Heart left ventricle (tissue), 16 donors: ENCODE measurements at places on chromosomes 5 and 9. TPM values are rescaled to one million over a fixed set of nuclear protein-coding genes. Genes with fewer than 3 reads are reported as not detected.

- no peak for DNase-seq
Measured at GRCh38 chr9:136201174-136201573, 3.8 kb downstream of the LHX3 start.

GRCh38 chr5:153661897-153662296, 171.4 kb downstream of the GRIA1 start:
- no peak for DNase-seq

- DNase-seq = no peak
Measured at GRCh38 chr5:178739452-178740180, 9.2 kb upstream of the ZNF354A start.

DNA sequence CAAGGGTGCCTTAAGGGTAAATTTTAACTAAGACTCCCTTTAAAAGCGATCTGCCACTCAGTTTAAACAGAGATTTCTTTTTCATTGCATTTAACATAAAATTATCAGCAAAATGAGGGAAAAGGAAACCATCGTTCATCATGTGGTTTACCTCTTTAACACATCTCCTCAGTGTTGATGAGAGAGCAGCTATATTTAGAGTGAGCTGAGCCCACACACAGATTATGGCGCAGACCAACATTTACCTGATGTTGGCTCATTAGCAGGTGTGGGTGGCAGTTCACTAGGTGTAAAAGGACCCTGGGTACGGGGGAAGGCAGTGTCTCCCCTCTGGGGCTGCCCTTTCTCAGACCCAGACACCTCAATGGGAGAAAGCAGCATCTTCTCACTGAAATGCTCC, 149.8 kb downstream of the ENTREP1 start:
- DNase-seq = no peak

DNA sequence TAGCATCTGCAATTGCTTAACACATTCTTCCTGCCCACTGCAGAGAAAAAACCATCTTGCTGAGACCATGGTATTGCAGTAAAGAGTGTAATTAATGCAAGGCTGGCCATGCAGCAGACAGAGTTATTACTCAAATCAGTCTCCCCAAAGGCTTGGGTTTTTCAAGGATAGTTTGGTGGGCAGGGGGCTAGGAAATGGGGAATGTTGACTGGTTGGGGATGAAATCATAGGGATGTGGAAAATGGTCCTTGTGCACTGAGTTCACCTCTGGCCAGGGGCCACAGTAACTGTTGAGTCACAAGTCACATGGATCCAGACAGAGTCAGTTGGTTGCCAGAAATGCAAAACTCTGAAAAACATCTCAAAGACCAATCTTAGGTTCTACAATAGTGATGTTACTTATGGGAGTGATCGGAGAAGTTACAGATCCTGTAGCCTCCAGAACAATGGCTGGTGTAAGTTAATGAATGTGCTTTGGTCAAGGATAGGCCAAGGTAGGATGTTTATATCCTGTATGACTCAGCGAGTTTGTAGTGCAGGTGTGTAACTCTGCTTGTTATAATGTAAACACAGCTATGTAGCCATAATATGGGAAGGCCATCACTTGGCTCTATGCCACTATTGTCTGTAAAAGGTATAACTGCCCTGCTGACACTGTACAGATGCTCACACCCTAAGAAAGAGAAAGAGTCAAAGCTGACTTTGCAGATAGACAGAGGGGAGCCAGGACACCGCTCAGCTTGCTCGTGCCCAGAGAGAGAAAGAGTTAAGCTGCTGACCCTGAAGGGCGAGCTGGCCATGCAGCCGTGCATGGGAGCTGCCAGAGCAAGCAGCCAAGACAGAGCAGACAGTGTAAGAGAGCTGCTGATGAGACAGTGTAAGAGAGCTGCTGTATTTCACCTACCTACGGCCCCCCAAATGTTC, 27.2 kb downstream of the C9orf152 start:
- no peak for DNase-seq

DNA sequence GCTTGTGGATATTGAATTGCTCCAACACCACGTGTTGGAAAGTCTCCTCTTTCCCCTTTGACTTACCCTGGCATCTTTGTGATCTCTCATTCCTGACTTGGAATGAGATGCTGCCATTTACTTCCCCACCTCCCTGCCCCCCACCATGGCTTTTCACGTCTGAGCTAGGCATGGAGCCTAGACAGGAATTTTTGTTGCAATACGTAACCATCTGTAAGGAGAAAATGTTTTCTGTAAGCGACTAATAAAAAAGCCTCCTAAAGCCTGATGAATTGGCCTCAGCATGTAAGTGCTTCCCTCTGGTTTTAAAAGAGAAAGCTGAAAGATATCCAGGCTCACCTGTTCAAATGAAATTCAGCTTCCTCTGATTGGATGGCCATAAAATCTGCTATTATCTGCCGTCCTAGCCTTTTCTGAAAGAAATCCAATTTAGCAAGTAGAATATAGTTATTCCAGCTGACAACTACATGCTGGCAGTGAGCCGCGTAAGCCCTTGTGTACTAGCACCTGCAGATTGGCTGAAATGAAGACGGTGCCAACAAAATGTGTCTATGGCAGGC, 200.1 kb downstream of the NSG2 start:
- DNase-seq = no peak

DNA sequence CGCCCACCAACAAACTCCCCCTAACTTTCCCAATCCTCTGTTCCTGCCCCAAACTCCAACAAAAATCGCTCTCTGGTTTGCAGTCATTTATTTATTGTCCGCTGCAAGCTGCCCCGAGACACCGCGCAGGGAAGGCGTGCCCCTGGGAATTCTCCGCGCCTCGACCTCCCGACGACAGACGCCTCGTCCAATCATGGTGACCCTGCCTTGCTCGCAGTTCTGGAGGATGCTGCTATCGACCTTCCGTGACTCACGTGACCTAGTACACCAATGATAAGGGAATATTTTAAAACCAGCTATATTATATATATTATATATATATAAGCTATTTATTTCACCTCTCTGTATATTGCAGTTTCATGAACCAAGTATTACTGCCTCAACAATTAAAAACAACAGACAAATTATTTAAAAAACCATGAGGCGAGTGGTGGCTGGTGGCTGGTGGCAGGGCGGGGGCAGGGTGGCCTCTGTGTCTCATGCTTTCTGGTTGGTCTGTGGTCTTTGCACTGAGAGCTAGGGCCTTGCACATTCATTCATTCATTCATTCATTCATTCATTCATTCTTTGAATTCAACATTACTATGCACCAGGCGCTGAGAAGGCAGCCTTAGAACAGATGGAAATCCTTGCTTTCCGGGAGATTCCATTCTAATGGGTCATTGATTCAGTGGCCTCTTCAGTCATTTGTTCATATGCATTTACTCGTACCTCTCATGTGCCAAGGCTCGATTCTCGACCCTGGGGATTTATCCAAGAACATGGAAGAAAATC, 37.9 kb downstream of the FGF18 start:
- DNase-seq = no peak

Gene CEP72
- 0.58 TPM for total RNA-seq

Gene NAA35
- total RNA-seq = 21.8 TPM

Gene ANKH
- total RNA-seq = 260 TPM

Gene CDK5RAP2
- 65.2 TPM for total RNA-seq

Gene PHYKPL
- total RNA-seq = 34.0 TPM

Gene PDE8B
- 2.9 TPM for total RNA-seq

Gene SGCD
- total RNA-seq = 76.0 TPM
